ENCODE measurements at places on chromosomes 2 and 18.
A peak's percentile ranks its signal among the peaks of the same experiment; 100 is the strongest.

- DNase-seq = peak; percentile 80
Measured at GRCh38 chr18:40949114-40949950, 1005.7 kb upstream of the PIK3C3 start.

GRCh38 chr2:211487733-211488132, 931.3 kb downstream of the CPS1 start:
- DNase-seq = peak; percentile 61

DNA sequence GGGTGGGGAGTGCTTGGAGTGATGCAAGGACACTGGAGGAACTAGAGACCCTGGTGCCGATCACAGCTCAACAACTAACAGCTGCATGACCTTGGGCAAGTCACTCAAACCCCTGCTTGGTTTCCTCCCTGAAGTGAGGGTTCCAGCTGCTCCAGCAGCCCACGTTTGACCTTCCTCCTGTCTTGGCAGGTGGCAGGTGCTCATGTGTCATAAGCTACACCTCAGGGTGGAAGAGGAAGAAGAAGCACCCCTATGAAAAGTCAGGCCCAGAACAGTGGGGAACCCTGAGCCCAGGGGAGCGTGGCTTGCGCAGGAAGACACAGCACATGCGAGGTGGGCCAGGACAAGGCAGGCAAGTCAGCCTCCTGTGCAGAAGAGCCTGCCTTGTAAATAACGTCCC, 42.4 kb downstream of the MRPL35 start:
- no peak for DNase-seq

DNA sequence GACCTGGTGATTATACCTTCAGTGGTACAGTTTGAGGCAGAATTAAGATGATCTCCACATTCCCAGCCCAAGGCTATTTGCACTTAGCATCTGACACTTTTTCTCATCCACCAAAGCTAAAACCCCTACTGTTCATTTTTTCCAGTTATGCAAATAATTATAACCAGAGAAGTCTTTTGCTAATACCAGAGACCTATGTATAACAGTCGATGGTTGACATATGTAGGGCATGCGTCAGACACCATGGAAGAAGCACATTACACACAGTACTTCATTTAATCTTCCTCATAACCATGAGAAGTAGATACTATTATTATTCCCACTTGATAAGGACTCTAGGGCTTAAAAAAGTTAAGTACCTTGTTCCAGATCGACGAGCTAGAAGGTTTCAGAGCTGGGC, 36.5 kb downstream of the AP1S3 start:
- no peak for DNase-seq

- no peak for DNase-seq
Measured at GRCh38 chr2:217989221-217989948, 13.4 kb downstream of the TNS1 start.

DNA sequence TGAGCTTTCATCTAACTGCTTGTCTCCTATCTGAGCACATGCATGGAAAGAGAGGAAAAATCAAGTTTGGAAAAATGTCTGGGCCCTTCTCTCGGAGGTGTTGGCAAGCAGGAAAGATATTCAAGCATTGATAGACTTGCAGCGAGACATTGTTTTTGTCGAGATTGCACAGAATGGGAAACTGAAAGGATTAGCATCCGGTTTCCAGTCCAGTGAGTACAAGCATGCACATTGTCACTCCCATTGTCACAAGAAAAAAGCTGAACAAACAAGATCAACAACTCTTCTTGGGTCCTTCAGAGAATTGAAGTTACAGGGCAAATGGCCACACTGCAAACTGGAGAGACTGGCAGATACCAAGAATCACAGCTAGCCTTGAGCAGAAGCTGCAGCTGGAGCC, 19.6 kb upstream of the MC5R start:
- DNase-seq = no peak

DNA sequence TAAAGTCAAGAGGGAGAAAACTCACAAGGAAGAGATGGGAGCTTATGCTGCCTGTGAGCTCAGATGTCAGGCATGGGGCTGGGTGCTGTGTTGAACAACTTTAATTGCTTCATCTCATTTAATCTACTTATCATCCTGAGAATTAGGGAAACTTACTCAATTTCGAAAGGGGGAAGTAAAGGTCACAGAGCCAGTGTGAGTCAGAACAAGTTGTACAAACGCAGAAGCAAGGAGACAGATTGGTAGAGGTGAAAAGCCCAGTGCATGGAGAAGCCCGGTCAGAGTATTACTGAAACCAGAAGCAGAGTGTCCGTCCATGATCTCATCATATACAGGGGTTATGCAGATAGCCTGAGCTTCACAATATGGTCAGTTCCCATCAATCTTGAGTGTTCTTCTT, 281.1 kb upstream of the POU3F3 start:
- DNase-seq = no peak

- DNase-seq = no peak
Measured at GRCh38 chr2:11630855-11631254, 39.1 kb downstream of the NTSR2 start.

DNA sequence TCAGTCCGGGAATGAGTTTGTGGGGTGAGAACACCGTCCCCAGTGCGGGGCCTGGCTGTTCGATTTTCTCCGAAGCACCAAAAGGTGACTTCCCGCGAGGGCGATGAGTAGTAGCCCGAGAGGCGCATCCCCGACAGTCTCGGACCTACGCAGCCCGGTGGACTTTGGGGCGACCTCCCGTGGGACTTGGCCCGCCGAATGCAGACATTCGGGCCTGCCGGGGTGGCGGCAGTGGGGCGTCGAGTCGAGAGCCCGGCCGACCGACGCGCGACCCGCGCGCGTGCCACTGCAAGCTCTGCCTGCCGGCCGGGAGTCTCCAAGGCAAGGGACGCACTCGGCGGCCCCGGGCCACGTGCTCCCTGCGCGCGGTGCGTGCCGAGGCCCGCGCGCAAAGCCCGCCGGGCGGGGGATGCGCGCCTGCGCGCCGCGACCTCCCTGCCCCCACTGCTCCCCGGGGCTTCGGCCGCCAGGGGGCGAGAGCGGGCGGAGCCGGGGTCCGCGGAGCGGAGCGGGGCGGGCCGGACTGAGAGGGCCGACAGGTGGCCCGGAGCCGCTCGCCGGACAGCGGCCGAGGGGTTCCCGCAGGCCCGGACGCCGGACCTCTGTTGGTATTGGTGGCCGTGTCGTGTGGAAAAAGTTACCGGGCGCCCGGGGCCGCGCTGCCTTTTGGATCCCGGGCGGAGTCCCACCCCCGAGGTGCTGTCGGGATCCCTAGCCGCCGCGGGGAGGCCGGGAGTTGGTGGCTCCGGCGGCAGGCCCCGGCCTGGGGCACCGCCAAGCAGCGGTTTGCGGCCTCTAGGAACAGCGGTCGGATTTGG, 1.9 kb downstream of the PTMA start:
- peak; percentile 42 for DNase-seq

DNA sequence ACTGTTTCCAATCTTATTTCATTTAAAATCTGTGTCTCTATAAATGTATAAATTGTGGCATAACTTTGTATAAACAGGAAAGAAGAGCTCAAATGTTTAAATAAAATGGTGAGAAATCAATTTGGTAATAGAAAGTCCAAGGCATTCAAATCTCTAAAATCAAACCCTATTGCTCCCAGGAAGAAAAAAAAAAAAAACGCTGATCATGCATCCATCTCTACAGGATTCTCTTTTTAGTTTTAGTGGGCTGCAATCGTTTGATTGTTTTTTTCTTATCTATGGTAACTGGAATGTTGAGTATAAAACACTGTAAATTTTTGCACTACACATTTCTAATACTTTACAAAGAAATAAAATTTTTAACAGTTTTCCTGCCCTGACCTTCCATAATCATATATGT, 75.6 kb downstream of the NCKAP1 start:
- DNase-seq = no peak

DNA sequence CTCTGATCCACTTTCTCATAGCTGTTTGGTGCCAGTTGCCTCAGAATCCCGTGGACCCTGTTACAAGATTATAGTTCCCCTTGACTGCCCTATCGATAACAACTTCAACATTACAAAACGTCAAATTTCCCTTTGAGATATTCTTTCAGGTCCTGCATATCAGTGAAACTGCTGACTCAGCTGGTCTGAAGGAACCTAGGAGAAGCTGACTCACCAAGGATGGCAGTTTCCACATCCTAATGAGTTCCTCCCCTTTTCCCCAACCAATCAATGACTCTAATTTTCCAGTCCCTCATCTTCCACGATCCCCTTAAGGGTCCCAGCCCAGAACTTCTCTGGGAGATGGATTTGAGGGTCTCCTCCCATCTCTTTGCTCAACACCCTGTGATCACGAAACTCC, 27.6 kb upstream of the GNAL start:
- DNase-seq = no peak

- DNase-seq = no peak
Measured at GRCh38 chr2:237695201-237695780, 67.9 kb downstream of the LRRFIP1 start.

- DNase-seq = no peak
Measured at GRCh38 chr2:31428001-31428418, 13.5 kb upstream of the XDH start.

GRCh38 chr18:62558015-62558663, 35.3 kb downstream of the ZCCHC2 start:
- no peak for DNase-seq

DNA sequence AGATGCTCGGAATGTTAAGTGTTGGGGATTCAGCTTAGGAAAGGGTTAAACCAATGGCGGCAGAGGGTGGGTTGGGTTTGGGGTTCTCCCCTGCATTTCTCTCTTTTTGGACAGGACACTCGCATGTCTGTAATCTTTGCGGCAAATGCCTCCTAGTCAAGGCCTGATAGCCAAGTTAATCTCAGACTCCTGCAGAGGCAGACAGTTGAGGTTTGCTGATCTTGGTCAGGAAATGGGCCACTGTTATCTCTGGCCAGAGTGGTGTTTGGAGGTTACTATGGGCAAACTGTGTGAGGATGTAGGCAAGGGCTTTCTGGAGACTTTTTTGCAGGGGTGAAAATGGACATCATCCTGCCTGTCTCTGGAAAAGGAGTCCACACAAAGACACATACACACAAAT, 188.8 kb downstream of the SETBP1 start:
- DNase-seq = no peak

DNA sequence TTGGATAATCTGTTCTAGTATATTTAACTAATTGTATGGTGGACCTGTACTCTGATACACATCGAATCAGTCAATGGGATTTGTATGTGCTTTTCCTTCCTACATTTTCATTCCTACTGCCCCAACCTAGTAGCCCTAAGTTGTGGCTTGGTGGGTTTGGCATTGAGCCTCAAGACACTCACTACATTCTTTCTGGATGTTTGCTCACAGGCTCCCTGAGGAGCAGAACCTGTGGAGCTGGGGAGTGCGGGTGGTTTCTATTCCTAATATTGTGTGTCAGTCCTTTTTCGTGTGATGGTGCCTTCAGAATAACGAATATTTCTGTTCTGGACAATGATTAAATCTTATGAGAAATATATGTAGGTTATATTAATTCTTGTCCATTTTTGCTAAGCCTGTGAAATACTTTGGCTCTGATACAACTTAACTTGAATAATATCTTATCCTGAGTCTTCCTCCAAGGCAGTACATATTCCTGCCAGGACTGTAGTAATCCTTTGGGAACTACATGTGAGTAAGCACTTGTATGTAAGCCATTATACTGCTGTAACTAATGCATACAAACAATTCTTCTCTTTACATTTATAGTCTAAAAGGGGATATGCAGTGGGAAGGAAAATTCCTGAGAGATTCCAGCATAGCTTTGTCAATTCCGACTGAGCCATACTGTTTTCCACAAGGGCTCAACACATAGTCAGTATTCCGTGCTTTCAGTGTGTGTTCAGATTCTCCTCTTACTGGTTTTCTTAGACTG, 150.6 kb downstream of the AGPS start:
- DNase-seq = no peak

GRCh38 chr2:196239622-196240587, 68.5 kb upstream of the STK17B start:
- DNase-seq = no peak

- DNase-seq = no peak
Measured at GRCh38 chr2:113342650-113343049, 63.9 kb upstream of the PAX8 start.

DNA sequence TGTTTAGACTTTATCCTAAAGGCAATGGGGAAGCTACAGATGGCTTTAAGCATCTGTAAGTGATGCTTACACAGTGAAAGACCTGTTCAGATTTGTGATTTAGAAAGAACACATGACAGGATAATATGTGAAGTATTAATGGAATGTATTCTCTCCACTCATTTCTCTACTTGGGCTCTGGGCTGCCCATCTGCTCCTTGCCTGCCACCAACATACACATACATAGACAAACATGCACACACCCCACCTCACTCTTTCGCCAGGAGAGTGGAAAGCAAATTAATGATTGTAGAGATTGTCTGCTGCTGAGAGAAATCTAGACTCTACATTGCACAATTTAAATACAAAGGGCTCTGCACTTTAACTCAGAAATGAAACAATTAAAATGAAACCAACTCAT, 61.0 kb upstream of the NFE2L2 start:
- no peak for DNase-seq

- DNase-seq = no peak
Measured at GRCh38 chr2:23244617-23245016, 140.4 kb upstream of the KLHL29 start.

GRCh38 chr18:23887035-23887434, 127.5 kb upstream of the TTC39C start:
- peak; percentile 98 for DNase-seq

- DNase-seq = no peak
Measured at GRCh38 chr2:238936162-238937052, 88.5 kb downstream of the TWIST2 start.

DNA sequence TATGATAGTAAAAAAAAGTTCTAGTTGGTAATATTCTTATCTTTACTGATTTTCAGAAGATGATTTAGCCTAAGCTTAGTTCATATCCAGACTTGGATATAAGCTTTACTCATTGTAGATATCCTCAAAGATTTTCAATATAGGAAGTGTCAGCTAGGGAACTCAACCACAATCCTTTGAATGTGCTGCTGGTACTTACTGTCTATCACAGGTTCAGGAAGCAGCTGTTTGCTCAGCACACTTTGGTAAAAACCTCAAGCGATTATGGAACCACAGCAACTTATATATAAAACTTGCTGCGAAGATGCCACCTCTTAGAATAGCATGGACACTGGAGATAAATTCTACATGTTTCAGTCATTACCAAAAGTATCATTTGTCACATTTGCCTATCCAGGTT, 60.1 kb upstream of the TNFRSF11A start:
- DNase-seq = no peak

- DNase-seq = no peak
Measured at GRCh38 chr2:146244131-146244530, 1600.7 kb upstream of the ACVR2A start.

DNA sequence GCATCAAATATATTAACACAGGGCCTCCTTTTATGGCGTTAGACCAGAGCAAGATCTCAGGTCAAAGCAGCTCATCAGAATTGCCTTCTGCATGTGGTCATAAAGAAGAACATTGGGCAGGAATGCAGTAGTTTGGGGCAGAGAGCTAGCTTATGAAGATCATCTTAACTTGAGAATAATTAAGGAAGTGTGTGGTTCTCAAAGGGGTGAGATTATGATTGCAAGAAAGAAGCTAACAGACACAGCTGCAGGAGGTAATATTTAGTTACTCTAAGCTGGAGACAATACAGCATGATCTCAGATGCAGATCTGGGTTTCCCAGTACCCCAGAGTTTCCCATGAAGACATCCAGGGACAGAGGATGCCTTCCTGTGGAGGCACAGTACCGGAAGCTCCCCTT, 91.6 kb downstream of the TTC27 start:
- no peak for DNase-seq
